Dermis microvascular lymphatic vessel endothelial cell (primary cell): ENCODE measurements at places on chromosomes 2 and 18.
A peak's percentile ranks its signal among the peaks of the same experiment; 100 is the strongest.

DNA sequence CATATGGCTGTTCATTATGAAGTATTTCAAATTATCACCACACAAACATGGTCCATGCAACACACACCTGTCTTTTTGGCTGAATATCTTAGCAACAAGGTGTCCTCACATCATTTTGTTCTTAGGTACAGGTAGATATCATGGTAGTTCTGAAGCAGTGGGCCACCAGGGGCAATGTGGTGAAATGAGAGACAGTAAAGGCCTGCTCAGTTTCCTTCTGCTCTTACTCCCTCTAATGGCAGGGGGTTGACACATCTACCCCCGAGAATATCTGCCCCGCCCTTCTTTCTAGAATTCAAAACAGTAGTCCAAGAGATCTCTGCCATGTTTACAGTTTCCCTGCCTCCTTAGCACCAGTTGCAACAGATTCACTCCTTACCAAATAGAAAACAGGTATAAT lies 147.0 kb upstream of the KLHL14 start:
- DNase-seq, result peak; percentile 37

DNA sequence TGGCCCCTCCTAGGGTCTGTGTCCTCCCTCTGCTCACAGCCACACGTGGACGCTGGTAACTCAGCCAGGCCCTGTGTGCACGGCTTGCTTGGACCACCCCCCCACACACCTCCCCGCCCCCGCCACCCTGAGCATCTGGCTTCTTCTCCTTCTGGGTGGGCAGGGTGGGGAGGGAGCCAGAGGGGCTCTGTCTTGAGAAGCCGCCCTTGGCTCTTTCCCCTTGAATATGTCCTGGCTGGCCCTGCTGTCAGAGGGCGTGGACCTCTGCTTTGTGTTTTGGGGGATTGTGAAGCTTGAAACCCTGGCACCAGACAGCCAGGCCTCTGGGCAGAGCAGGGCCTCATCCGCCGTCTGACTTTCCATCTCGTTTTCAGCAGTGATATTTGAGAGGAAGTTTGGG lies 72.1 kb downstream of the GLI2 start:
- DNase-seq, result no peak

DNA sequence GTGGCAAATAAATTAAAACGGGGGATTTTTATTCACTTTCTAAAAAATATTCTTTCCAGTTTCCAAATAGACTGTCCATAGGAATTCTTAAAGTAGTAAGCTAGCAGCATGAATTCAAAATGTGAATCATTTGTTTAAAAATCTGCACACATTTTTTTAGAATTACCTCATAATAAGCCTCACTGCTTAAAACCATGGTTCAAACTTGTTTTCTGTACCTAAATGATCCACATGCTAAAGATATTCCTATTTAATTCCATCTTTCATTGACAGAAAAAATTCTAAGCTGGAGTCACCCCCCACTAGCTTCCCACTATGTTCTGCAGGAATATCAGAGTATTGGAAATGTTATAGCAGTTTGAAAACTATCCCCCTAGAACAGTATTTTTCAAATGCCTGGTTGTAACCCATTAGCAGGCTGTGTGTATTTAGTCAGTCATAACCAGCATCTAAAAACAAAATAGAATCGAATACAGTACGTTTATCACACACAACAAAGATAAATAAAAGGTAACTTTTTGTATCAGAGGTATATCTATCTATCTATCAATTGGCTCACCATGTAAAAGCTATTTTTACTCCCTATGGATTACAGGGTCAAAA lies 11.2 kb upstream of the IKZF2 start:
- DNase-seq, result no peak

GRCh38 chr2:133711806-133712205 lies 143.5 kb upstream of the NCKAP5 start:
- DNase-seq, result no peak

DNA sequence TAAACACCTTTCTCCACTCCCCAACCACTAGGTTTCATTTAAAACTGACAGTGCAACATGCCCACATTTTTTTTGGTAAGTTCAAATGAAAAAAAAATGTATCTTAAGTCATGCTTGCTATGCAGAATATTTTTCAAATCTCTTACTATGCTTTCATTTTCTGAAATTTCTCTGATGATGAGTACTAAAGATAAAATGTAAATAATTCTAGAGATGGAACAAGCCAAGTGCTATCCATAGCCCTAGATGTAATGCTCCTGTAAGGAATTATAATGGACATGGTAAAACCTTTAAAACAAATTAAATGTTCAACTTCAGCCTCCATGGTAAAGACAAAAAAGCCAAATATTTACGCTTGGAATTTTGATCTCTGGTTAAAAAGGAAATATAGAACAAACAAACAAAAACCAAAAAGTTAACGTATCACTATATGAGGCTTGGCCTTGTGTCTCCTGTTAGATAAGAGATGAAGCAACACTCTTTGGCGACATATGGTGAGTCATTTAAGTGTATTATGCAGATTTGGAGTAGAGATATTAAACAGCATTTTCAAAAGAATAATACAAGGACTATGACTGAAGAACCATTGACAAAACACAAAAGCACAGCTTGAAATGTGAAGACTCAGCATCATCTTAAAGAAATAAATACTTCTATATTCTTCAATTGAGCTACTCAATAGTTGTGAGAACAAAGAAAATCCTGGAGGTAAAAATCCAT lies 392.0 kb upstream of the LYPD1 start:
- DNase-seq, result no peak

DNA sequence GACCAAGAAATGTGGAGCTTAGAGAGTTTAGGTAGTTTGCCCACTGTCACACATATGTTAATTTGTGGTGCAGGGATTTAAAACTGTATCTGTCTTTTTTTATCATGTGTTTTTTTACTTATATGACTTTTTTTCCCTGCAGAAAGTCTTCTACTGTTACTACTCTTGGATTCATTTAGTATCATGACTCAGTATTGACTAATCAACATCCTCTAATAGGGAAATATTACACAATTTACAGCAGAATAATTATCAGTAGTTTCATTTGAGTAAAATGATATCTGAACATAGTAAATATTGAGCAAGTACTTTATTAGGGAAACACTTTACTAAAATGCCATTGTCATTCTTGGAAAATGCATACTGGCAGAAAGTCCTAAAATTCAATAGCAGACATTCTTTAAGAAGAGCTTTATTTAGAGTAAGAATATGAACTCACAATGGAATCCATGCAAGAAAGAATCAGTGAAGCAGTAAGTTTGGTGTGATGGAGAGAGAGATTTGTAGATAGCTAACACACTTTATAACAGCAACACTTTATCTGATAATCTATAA lies 425.9 kb upstream of the SLC8A1 start:
- no peak for DNase-seq

- peak; percentile 77 for DNase-seq
These were observed 58.3 kb downstream of the WDR7 start for GRCh38 chr18:56709463-56709862.

DNA sequence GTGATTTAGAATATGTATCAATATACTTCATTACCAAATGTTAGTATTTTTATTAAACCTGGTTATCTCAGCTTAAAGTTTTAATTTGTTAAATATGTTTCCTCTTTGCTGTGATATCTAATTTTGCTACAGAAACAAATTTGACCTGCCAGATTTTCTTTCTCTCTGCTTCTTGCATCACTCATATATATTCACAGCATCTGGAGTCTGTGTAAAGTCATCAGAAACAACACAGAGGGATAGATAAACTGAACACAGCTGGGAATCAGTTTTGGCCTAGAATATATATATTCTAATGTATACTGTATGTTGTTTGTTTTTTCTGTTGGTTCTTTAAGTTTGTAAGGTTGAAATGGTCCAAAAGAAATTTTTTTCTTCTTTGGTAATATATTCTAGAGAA lies 8.5 kb downstream of the PSMD14 start:
- no peak for DNase-seq

DNA sequence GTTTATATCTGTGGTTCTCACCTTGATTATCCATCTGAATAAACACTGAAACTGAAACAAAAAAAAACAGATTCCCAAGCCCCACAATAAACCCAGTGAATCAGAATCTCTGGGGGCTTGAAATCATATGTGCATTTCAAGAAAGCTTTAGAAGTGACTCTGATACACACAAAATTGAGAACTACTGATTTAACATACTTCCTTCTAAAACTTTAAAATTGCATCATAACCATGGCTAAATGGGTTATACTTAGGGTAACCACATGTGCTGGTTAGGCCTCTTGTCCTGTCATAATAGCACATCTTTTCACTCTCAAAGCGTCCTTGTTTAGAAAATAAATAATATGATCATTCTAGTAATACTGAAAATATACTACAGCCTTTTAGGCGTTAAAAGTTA lies 100.9 kb downstream of the ATAD2B start:
- DNase-seq, result no peak
